ENCODE measurements at places on chromosomes 7 and 10.

- DNase-seq: no peak
Measured at GRCh38 chr7:109734601-109735000, 1164.9 kb downstream of the DNAJB9 start.

GRCh38 chr7:126698446-126698845 is 554.3 kb downstream of the GRM8 start:
- DNase-seq: no peak

GRCh38 chr7:87416682-87417587 is 58.5 kb downstream of the ABCB4 start:
- no peak for DNase-seq

DNA sequence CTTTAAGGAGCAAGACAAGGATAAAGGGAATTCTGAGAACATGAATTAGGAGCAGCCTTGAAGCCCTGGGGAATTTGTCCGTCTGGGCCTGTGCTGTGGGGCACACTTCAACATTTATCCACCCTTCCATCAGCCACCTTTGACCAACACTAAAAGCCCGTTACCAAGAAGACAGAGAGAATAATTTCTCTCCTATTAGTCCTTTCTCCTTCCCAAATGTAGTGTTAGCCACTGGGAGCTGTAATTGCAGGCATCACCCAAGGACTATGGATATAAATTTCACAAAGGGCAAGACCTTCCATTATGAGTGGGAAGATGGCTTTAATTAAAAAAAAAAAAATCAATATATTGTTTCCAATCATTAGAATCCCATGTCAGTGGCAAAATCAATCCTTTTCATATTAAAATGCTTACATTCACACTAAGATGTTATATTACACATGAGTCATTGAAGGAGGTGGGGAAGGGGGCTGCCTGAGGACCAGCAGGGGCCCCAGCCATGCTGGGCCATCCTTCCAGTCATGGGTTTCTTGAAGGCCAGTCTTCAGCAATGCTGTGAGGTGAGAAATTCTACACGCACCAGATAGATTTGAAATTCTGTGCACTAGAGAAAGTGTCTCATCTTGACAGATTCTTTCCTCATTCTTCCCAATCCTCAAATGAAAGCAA is 292.5 kb upstream of the NRP1 start:
- DNase-seq: no peak

GRCh38 chr7:127916735-127917134 is 114.5 kb downstream of the LRRC4 start:
- no peak for DNase-seq

DNA sequence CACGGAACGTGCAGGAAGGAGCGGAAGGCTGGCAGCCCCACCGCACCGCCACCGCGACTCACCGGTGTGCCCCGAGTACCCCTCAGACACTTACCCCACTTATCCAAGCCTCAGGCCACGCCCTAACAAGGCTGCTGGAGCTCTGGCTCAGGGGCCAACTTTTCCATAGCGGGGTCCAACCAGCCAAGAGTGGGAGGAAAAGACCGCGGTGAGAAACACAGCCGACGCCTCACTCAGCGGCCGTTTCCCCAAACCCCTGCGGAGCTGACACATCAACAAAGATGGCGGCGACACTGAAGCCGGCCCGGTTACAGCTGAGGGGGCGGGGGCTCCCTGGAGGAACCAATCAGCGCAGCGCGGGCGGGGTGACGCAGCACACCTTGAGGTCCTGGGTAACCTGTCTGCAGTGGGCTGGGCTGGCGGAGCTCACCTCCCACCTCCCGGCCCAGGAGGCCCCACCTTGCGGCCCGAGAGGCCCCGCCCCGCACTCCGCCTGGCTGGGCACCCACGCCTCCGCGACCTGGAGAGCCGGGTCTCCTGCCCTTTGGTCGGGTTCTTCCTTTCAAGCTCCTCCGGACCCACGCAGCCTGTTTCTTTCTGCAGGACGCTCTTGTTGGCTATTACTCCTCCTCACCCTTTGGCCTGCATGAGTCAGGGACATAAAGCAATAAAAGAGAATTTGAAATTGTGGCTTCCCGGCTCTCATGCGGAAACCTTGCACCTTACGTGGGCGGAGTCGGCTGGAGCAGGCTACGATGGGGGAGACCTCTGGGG is at the start of gene CCDC186:
Gene CCDC186, minus strand, starts transcription at position 283 of the 774 bp plus-strand sequence. CDS start 10,935 bp downstream, outside the sequence.
- DNase-seq: peak; percentile 83

GRCh38 chr7:147586526-147586925 is 1004.0 kb upstream of the C7orf33 start:
- no peak for DNase-seq

DNA sequence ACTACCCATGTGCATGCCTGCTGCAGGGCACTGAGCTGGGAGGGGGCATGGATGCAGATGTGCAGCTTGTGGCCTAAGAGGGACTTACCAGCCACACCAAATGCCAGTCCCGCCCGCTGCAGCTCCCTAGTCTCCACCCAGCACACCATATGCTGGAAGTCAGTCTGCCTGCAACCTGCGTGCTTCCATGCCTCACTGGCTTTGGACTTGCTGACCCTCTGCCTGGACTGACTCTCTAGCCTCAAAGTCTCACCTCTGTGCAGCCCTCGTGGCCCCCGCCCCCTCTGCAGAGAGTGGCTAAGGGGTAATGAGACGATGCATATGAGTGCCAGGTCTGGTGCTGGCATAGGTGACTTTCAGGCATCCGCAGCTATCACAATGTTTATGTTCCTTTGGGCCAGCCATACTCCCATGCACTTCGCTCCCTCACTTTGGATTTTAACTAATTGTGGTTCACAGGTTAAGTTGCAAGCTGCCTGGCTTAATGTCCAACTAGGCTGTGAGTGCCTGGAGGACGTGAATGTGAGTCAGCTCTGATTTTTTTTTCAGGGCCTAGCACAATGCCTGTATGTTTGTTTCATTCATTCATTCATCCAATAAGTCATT is 21.7 kb downstream of the TRIM8 start:
- no peak for DNase-seq

DNA sequence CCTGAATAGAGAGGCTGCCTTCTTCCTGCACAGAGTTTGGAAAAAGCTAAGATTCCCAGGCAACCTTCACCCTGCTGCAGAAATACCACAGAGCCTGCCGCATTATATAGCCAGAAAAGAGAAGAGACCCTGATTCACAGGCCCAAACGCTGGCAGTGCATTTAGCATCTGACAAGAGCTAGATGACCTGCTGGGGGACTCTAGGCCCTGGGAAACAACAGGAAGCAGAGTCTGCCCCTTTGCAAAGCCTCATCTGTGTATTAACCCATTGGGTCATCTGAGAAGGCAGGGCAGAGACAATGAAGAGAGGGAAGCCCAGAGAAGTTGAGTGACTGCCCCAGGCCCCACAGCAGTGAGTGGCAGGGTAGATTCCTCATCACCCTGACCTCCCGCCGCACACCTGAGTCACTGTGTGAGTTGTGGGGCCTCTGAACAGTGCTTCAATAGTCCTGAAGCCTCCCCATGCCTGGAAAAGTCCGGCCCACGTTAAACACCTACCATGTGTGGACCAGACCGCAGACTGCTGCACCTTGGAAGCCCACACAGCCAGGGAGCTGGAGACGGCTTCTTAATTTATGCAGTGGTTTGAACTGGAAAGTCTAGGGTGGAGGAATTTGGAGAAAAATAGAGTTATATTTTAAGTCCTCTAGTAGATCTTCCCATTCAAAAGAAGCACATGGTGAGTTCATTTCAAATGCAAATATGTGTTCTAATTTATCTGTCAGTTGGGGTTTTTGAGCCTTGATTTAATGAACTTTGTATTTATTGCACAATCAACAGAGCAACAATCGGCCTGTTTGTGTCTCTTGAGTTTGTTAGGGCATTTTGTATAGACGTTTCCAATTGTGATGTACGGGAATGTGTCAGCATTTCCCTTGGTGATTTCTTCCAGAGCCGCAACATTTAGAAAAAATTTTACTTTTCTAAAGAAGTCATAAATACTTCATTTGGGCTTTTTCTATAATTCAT is 80.4 kb upstream of the GPR26 start:
- no peak for DNase-seq

- DNase-seq: no peak
Measured at GRCh38 chr7:27863880-27864279, 123.9 kb downstream of the TAX1BP1 start.

DNA sequence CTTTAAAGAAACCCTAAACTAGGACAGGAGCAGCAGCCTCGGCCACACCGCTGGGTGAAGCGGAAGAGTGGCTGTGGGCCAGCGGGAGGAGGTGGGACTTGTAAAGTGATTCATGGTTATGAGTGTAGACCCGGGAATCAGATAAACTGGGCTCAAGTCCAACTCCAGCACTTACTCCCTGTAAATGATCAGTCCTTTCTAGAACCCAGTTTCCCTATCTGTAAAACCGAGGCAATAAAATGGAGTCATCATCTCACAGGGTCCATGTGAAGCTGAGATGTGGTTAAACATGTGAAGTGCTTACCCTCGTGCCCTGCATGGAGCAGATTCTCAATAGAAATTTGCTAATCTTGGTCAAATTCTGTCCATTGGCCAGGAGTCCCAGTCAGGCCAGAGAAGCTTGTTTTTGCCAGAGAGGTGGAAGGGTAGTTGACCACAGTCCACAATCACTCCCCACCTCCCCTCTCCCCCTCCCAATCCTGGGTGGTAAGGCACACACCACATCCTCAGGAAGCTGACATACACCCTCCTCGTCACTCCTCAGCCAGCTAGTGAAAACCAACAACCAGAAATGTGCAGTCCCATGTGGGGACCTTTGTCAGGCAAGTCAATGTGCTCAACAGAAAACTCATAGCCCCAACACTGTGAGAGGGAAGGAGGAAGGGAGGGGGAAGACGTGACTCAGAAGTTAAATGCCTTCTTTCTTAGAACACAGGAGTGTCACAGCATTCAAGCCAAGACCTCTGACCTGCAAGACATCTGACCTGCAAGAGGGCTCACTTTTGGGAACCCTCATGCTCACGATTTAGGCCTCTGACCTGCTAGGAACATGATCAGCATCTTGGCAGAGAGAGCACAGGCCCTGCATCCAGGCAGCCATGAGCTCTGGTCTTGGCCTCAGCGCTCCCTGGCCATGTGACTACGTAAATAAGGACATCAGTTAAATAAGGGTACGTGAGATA is 145.1 kb downstream of the PLXNA4 start:
- no peak for DNase-seq

- no peak for DNase-seq
Measured at GRCh38 chr10:14134275-14134674, 196.4 kb downstream of the FRMD4A start.

DNA sequence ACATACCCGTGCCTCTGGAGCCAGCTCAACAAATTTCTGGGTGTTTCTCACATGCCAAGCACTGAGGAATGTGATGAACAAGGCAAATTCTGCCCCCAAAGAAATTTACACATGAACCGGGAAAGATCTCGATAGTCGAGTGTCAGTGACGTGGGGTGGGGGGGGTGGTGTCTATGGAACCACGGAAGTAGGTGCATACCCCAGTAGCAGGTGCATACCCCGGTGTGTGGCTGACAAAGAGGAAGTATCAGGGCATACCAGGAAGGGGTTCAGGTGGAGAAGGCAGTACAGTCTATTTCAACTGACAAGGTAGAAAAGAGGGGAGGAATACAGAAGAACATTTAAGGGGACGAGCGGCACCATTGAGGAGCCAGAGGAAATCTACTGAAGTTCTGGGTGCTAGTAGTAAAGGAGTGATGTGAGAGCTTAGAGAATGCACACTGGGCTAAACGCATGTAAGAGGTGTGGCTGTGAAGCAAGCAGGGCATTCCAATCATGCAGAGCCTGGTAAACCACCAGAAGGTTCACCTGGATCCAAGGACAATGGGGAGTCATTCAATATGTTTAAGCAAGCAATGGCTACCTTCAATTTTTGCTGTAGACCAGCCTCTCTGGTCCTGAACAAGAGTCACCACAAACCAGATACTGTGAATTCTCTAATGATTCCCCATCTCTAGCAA is 6.2 kb downstream of the CCDC6 start:
- DNase-seq: no peak

DNA sequence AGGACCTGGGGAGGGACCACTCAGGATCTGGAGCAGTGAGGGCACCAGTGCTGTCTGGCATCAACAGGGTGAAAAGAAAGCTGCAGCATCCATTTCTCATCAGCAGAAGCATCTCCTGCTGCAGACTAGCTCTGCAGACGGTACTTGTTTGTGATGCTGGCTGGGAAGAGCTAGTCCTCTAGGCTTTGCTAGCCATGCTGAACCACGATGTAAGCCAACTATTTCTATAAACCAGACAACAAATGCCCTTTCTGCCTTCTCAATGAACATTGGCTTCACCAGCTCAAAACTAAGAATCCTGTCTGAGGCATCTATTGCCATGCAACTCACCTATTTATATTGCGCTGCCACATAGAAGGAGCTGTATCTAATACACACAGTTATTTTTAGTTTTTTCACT is 65.6 kb downstream of the CTTNBP2 start:
- DNase-seq: no peak

GRCh38 chr7:3266240-3266639 is 34.8 kb upstream of the SDK1 start:
- no peak for DNase-seq

DNA sequence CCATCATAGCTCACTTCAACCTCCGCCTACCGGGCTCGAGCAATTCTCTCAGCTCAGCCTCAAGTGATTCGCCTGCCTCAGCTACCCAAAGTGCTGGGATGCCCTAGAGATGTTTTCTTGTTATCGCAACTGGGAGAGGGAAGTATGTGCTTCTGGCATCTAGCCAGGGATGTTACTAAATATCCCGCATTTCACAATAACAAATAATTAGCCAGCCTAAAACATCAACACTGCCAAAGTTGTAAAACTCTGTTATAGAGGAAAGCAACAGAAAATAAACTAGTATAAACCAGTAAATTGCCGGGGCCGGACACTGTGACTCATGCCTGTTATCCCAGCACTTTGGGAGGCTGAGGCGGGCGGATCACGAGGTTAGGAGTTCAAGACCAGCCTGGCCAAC is 7.2 kb downstream of the INA start:
- no peak for DNase-seq

DNA sequence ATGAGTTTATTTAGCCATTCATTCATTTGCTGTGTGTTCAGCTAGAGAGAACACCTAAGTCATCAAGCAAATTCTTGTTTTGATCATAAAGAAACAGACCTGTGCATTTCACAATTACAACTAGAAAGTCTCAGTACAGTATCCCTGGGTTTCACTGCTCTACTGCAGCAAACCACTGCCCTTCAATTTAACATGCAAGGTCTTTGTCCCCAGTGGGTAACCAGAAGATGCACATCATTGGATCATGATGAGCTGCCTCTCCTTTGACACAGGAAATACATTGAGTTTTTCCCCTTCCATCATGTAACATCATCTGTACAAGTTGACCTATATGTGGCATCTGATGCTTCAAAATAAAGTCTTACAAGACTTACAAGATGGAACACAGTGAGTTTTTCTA is 70.5 kb upstream of the MRLN start:
- no peak for DNase-seq

GRCh38 chr10:71363936-71364335 is 32.8 kb upstream of the CDH23 start:
- DNase-seq: no peak

- no peak for DNase-seq
Measured at GRCh38 chr10:122244001-122244975, 26.8 kb upstream of the BTBD16 start.
